ENCODE measurements at places on chromosomes 2 and 18. TPM values are rescaled to one million over a fixed set of nuclear protein-coding genes. Genes with fewer than 3 reads are reported as not detected.
A peak's percentile ranks its signal among the peaks of the same experiment; 100 is the strongest.

GRCh38 chr2:48334180-48334579 lies 195.8 kb upstream of the STON1 start:
- no peak for DNase-seq

- DNase-seq, result no peak
Observed at GRCh38 chr18:32919799-32920198, 147.0 kb upstream of the KLHL14 start.

GRCh38 chr18:30623401-30624065 lies 419.0 kb downstream of the DSC3 start:
- no peak for DNase-seq

DNA sequence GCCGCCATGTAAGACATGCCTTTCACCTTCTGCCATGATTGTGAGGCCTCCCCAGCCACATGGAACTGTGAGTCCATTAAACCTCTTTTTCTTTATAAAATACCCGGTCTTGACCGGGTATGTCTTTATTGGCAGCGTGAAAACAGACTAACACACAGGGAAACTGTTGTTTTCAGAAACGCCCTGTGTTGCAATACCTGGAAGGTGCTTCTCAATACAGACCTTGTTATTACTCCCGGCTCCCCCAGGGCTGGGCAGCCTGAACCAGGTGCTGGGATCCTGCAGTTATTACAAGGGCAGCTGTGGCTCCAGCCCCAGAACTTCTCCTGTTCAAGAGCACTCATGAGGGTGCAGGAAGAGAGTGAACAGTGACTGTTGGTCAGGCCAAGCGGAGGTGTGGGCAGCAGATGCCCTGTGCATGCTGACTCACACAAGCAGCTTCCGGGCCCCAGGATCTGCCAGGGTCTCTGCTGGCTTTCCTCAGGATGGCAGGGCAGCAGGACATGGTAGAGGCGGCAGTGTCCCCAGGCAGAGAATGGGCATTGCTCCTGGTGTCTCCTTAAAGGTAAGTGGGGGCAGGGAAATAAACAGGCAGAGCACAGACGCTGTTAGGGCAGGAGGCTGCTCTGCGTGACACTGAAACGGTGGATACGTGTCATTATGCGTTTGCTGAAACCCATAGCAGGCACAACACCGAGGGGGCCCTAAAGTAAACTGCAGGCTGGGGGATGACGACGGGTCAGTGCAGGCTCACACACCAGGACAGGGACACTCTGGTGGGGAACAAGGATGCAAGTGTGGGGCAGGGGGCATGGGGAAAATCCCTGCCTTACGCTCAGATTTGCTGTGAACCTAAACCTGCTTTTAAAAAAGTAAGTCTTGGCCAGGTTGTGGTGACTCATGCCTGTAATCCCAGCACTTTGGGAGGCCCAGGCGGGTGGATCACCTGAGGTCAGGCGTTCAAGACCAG lies 89.1 kb downstream of the NDUFA10 start:
- DNase-seq, result no peak

DNA sequence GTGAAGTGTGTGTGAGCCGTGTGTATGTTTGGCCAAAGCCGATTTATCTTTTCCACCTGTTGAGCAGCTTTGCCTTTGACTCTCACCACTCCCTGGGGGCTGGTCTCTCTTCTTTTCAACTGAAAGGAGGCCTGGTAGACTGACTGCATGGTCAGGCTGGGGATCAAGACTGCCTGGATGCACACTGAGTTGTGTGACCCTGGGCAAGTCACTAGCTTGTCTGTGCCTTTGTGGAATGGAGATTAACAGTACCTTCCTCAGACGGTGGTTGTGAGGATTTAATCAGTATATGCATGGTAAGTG lies 85.5 kb downstream of the TANC1 start:
- DNase-seq, result no peak

DNA sequence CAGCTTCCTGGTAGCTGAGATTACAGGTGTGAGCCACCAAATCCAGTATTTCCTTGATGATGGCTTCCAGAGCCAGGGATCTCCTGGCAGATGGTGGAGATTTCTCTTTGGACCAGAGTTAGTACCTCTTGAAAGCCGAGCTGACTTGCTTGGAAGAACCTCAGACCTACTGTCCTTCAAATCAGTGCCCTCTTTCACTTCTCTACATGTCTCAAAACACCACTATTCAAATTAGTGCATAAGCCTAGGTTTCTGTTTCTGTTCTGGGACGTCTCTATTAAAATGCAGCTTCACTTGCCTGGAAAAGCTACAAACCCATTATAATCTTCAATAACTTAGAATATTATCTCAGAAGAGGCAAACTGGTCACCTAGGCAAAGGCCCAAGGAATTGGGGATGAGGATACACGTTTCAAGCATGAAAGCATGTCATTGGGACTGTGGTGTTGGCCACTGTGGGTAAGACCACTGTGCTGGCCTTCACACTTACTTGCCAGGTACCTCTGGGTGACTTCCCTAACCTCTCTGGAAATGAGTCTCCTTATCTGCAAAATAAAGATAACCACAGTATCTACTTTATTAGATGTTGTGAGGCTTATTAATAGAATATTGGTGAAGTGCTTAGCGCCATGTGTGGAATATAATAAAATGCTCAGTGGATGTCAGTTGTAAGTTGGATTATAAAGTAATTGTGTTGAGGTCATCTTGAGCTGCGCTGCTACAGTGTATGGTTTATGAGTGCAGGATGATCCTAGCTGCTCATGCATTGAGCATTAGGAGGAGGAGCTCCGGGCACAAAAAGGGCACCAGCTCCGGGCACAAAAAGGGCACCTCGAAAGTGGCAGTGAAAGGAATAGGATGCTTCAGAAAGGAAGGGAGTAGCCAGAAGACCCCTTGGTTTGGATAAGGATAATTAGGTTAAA lies 84.5 kb downstream of the DOCK10 start:
- DNase-seq, result no peak

DNA sequence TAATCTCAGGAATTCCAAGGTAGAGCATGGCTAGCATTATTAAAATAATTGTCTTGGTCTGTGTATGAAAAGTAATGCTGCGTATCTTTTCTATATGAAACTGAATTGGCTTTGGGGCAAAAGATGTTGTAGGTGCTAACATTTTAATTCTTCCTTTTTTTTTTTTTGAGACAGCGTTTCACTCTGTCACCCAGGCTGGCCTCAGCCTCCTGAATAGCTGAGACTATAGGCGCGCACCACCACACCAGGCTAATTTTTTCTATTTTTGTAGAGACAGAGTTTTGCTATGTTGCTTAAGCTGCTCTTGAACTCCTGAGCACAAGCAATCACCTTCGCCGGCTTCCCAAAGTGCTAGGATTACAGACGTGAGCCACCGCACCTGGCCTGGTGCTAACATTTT lies 172.6 kb upstream of the STON1 start:
- no peak for DNase-seq

DNA sequence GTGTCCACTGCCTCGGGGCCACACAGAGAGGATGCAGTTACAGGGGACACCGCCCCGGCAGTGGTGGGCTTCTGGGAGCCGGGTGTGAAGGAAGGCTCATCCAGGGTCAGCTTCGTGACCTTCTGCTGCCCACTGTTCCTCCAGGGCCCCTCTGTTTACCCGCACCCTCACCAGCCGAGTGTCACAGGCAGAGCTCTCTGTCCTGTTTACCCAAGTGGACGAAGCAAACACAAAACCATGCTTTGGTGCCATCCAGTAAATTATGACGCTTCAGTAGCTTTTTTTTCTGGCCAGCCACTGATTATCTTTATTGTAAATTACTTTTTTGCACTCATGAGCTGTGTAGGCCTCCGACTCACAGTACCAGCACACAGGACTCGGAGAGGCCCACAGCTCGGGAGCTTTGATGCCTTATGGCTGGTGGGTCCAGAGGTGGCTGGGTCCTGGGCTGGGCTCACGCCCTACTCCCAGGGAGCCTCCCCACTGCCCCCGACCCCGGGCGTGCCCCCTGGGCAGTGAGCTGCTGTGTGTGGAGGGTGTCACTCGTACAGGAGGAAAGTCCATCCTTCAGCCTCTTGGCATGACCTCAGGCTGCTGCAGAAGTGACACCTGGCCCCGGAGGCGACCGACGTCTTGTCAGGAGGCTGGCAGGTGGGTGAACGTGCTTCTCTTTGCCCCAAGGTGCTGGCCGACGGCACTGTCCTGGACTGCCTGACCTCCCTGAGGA lies 9.8 kb downstream of the D2HGDH start:
- no peak for DNase-seq

GRCh38 chr2:110997331-110998045 lies 123.2 kb upstream of the BCL2L11 start:
- no peak for DNase-seq

GRCh38 chr2:219133976-219134375 lies 26.6 kb downstream of the NHEJ1 start:
- no peak for DNase-seq

- DNase-seq, result no peak
Observed at GRCh38 chr2:196242131-196242620, 70.8 kb upstream of the STK17B start.

GRCh38 chr2:170155022-170155722 lies 22.8 kb upstream of the MYO3B start:
- no peak for DNase-seq

DNA sequence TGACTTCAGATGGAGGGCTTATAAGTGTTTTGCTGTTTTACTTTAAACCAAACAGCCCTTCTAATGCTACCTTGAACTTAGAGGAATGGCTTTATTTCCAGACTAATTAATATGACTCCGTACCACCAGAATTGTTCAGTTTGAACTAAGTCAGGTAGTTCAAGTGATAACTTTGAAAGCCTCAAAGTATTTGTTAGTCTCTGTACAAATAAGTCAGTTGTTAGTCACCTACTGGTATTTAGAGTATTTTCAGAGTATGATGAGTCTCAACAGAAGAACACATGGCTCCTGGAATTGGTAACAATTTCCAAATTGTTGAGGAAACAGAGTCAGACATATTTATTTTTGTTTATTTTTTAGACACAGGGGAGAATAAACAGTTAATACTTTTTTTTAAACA lies 381.8 kb upstream of the NRXN1 start:
- no peak for DNase-seq

- DNase-seq, result no peak
Observed at GRCh38 chr18:34131006-34131405, 93.7 kb downstream of the NOL4 start.

- peak; percentile 81 for DNase-seq
Observed at GRCh38 chr2:28390746-28391563, 1.7 kb upstream of the FOSL2 start.

DNA sequence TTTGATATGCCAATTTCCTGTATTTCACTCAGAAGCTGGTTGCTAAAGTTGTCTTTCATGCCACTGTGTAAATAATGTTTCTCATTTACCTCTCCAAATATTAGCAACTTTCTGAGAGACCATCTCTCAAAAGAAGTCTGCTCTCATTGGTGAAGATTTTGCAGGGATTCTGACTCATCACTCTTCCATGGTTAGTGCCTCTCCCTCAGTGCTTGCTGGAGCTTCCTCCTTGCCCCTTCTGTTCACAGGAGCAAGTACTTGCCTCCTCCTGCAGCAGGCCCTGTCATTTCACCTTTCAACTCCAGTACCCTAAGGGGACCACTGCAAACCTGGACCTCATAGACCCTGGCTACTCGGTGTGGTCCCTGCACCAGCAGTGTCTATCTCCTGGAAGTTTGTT lies 168.8 kb downstream of the ZNF385B start:
- DNase-seq, result no peak

GRCh38 chr18:63975628-63976027 lies 5.7 kb downstream of the SERPINB8 start:
- no peak for DNase-seq

- DNase-seq, result peak; percentile 35
Observed at GRCh38 chr2:73212448-73213176, 1.4 kb upstream of the SMYD5 start.

DNA sequence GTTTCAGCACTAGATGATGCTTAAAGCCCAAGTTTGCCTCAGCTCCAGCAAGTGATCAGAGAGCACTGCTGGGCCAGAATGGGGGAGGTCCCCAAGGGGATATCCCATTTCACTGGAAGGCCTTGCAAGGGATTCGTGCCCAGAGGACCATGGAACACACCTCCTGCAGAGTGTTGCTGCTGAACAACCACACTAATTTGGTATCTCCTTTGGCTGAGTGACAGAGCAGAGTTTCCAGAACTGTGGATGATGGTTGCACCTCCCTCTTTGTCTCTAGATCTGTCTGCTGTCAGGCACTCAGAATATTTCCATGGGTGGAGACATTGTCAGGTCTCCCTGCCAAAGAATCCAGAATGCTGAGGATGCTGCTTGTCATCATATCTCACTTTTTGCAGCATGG lies 484.8 kb upstream of the NETO1 start:
- no peak for DNase-seq

DNA sequence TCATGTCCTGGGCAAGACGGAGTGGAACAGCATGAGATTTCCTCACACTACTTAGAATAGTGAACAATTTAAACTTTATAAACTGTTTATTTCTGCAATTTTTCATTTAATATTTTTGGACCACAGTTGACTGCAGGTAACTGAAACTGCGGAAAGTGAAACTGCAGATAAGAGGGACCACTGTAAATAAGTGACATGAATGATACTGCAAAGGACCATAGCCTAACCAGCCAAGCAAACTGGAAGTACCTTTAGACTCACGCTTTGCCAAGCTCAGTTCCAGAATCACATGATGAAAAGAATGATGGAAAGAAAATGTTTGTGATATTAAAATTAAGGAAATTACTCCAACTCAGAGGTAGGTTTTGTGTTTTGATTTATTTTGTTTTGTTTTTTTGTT lies 94.6 kb upstream of the ITGA4 start:
- DNase-seq, result no peak

DNA sequence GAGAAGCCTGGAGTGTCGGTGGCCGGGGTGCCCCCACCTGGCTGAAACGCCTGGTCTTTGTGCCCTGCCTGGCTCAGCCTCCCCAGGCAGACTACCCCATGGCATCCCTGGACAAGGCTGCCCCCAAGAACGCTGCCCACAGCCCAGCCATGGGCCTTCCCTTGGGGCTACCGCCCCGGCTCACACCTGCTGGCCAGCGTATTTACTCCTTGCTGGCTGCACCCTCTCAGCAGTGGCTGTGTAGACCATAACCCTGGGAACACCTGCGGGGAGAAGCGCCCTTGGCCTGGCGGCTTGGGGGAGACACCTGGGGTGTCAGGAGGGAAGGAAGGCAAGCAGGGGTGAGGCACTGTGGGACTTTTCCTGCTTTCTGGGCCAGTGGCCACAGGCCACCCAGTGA lies 17.3 kb downstream of the CAPN10 start:
- no peak for DNase-seq

The CRYGD gene
- total RNA-seq, result 1.7 TPM

The NEU4 gene
- 0.31 TPM for total RNA-seq

The SNTG2 gene
- 4.1 TPM for total RNA-seq

The AMER3 gene
- 32.8 TPM for total RNA-seq

The CHRND gene
- total RNA-seq, result not detected

The SULT1C2 gene
- total RNA-seq, result 0.62 TPM

The TBR1 gene
- total RNA-seq, result 53.7 TPM

The UBXN2A gene
- total RNA-seq, result 53.5 TPM

The ZSWIM2 gene
- 1.2 TPM for total RNA-seq
